Heart left ventricle (tissue), 16 donors: ENCODE measurements at places on chromosomes 1 and 21.

DNA sequence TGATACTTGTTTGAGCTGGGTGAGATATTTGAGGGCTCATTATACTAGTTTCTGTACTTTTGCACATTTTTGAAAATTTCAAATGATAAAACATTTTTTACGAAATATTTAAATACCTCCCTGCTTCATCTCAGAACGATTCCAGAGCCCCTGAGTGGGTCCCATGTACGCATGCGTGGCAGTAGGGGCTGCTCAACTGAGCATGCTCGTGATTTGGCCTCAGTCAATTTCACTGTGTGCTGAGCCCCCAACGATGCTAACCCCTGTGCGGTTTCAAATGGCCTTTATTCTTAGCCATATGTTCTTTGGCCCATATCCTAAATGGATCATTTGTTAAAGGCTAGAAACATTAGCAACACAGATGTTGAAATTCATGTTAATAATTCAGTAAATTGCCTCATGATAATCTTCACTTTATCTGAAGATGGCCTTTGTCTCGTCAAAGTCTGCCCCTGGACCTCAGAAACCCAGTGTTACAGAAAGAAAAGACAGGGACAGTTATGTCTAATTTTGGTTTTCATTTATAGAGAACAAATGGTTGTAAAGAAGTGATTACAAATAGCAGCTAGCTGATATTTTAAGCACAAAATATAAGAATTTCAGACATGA is 108.2 kb downstream of the MRPS6 start:
- no peak for DNase-seq

DNA sequence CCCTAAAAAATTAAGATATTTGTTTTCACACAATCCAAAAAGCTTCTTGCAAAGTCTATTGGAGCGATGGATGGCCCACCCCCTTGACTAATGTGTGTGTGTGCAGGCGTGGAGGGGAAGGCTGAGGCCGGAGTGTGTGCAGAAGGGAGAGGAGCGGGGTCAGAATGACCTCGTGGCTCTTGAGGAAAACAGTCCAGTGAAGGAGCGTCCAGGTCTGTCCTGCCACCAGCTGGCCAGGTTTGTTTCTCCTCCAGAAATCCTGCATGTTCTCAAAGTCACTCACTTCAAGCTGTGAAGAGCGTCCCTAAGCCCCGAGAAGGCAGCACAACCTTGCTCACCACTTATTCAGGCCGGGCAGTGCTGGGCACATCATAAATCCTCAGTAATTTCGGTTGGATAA is 69.5 kb upstream of the SSX2IP start:
- no peak for DNase-seq

DNA sequence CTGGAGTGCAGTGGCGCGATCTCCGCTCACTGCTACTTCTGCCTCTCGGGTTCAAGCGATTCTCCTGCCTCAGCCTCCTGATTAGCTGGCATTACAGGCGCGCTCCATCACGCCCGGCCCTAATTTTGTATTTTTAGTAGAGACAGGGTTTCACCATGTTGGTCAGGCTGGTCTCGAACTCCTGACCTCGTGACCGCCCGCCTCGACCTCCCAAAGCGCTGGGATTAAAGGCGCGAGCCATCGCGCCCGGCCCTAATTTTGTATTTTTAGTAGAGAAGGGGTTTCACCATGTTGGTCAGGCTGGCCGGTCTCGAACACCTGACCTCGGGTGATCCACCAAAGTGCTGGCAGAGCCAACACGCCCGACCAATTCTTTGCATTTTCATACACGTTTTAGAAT is 48.0 kb upstream of the LCE5A start:
- no peak for DNase-seq

GRCh38 chr1:29758781-29759499 is 522.6 kb downstream of the PTPRU start:
- no peak for DNase-seq

GRCh38 chr1:47178654-47179016 is 11.2 kb downstream of the PDZK1IP1 start:
- no peak for DNase-seq
